ENCODE measurements at places on chromosomes 5 and 9.

DNA sequence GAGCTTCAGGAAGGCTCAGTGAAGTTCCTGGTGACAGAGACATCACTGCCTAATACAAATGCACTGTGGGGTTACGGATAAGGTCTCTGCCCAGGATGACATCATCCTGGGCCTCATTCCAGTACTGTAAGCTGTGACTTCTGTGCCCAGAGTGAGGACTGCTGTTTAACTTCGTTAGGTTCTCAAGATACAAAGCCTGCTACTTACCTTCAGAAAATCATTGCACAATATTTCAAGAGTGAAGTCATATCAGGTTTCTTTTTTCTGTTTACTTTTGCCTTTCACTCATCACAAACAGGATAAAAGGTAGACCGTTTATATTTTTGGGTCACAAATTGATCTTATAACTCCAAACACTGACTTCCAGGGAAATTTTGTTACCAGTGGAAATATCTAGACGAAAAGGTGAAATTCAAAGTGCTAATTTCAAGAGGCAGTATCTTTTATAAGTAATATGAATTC lies 241.2 kb downstream of the PIK3R1 start:
- DNase-seq, result no peak

DNA sequence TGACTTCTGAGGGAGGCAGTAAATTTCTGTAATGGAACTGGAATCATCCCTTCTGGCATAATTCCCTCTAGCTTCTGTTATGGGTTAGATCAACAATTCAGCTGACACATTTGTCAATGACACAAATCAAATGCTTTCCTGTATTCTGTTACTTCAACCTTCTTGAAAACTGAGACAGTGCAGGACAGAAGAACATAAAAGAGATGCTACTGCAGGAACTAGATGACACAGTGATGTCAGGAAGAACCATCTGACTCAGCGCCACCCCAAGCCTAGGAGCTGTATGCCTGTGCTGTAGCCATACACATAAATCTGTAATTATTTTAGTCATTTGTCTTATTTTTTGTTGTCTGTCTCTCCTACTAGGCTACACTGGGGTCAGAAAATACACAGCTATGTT lies 18.2 kb upstream of the CEP120 start:
- DNase-seq, result no peak

- DNase-seq, result no peak
These were observed 564.4 kb upstream of the NUDT12 start for GRCh38 chr5:104126980-104127379.

- no peak for DNase-seq
These were observed 25.7 kb downstream of the LRRTM2 start for GRCh38 chr5:138849439-138849838.

- DNase-seq, result no peak
These were observed 61.0 kb upstream of the PCA3 start for GRCh38 chr9:76703270-76703669.

DNA sequence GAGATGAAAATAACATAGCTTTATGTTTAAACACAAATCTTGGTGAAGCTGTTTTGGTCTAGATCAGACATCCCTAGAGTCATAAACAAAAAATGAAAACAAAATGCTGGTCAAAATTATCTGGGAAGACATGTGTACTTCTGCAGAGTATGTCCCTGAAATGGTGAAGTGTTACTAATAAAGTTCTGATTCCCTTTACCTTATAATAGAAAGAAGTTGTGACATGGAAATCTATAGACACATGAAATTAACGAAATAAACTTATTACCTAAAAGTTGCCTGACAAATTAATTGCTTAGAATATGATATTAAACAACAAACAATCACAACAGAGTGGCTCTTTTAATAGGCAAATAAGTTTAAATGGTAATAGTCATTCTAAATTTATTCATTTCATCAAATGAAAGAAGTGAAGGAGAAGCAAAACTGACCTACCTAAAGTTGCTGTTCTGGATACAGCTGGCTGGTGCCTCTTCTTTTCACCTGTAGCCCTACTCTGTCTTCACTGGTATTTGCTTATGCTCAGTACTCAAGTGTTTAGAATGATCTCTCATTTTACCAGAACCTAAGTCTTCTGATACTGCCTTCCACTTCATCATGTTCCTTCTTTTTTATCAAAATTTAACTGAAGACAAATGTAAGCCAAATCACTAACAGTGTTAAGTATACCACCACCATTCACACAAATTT lies 38.8 kb downstream of the FNIP1 start:
- DNase-seq, result no peak

DNA sequence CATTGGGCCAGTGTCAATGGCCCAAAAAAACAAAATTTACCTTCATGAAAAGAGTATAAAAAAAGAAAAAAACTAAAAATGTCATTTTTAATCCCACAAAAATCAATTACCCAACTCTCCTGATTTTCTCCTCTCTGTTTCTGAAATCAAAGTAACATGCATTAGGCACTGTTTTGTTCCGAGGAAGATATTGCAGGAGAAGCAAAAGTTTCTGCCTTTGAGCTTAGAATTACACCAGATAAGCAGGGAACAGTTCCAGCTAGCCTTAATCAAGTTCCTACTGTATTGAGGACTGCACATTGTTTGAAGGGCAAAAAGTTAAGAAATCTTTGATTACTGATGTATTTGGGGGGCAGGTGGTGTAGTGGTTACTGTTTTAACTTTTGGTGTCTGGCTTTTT lies 1.1 kb upstream of the PRKAA1 start:
- DNase-seq, result no peak
